ENCODE measurements at places on chromosomes 2 and 18. TPM values are rescaled to one million over a fixed set of nuclear protein-coding genes. Genes with fewer than 3 reads are reported as not detected.

Gene GALNT14
- 44.9 TPM for total RNA-seq

Gene CRACDL
- 2.3 TPM for total RNA-seq

Gene SERPINB13
- total RNA-seq, result not detected

Gene STPG4
- not detected for total RNA-seq

Gene ALPG
- total RNA-seq, result 0.22 TPM

Gene ATP6V1B1
- 2.0 TPM for total RNA-seq

Gene SLC9A2
- 3.4 TPM for total RNA-seq
